ENCODE measurements at places on chromosomes 1 and 21.

DNA sequence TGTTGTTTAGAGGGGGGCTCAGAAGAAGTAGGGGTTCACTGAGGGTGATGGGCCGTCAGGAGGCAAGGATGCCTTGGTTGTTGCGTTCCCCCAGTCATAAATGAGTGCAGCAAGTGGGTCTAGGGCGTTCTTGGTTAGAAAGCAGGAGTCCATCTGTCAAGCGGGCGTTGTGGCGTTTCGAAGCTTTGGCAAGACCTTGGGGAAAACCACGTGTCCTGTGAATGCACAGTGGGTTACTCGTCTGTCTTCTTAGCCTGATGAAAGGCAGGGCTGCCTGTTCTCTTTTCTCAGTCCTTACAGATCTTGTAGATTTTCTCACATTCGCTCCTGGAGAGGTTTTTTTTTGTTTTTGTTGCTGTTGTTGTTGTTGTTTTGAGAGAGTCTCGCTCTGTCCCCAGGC lies 6.3 kb upstream of the ZNF496 start:
- DNase-seq: no peak

DNA sequence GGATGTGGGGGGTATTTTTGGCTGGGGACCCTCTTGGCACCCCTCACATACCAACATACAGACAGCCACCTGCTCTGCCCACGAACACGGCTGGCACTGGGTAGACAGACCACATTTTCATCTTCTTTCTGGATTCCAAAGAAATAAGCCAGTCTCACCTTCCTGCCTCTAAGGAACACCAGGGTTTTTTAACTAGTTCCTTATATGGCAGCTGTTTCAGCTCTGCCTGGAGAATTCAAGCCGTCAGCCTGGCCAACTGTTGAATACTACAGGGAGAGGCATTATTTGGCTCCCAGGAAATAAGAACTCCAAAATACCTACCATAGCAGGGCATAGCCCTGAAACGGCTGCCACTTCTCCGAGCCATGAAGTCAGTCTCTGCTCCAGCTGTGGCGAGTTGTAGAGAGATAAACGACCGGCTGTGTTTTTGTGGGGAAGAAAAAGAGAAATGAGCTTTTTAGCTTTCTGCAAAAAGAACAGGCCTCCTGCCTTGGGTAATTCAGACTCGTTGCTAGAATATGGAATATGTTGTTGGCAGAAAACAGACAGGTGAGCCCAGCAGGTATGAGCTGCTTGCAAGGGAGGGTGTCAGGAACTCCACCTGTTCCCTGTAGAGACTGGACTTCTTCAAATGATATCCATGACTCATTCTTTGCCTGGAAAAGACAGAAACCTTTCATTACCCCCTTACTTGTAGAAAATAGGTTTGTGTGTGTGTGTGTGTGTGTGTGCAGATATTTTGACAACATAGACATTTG lies 51.8 kb downstream of the MT1HL1 start:
- no peak for DNase-seq

- no peak for DNase-seq
Observed at GRCh38 chr21:26835714-26836265, 9.4 kb downstream of the ADAMTS1 start.

DNA sequence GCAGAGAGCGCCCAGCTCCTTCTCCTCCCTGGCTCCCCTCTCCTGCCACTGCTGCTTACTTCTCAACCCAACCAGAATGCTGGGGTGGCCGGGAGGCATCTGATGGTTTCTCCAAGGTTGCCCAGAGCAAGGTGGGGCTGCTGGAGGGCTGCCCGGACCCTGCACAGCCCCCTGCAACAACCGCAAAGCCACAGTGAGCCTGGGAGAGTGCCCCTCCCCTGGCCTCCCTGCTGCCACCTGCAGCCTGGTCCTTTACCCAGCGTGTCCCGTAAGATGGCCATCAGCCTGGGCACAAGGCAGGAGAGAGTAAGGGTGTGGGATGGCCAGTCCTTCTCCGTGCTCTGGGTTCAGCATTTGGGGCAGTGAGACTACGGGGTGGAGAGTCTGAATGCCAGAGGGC lies 17.0 kb downstream of the MX2 start:
- DNase-seq: no peak

- no peak for DNase-seq
Observed at GRCh38 chr1:91166106-91166712, 144.4 kb upstream of the ZNF644 start.

GRCh38 chr1:21586222-21586621 lies 77.0 kb downstream of the ALPL start:
- no peak for DNase-seq

DNA sequence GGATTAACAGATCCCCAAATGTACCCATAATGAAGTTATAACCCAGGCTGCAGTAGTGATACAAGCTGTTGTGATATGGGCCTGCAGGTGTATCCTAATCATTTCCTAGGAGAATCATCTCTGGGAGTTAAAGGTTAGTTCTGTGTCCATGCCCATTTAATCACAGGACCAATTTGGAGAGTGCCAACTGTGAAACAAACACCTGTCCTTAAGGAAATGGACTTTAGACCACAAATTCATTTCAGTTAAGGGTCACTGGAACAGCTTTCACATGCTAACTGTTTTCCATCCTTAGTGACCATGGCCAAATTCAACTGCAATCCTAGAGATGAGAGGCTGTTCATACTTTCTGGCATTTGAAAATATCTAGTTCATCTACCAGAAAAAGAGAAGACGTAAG lies 160.9 kb downstream of the GPATCH2 start:
- DNase-seq: no peak

DNA sequence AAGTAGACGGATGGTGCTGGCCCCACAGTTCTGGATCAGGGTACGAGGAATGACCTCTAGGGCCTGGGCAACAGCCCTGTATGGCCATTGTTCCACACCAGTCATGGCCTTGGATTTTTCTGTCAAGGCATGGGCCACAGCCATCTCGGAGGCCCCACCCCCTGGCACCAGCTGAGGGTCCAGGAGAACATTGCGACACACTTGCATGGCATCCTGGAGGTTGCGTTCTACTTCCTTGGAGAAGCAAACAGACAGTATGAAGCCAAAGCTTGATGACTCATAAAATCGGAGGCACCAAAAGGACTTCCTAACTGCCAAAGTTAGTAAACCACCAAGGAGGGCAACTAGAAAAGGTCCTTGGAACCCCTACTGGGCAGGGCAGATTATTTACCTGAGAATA lies 11.9 kb upstream of the VHLL start:
- DNase-seq: no peak

GRCh38 chr21:44331650-44332307 lies 7.4 kb downstream of the CFAP410 start:
- no peak for DNase-seq

- no peak for DNase-seq
Observed at GRCh38 chr1:40337443-40337842, 20.4 kb upstream of the COL9A2 start.

DNA sequence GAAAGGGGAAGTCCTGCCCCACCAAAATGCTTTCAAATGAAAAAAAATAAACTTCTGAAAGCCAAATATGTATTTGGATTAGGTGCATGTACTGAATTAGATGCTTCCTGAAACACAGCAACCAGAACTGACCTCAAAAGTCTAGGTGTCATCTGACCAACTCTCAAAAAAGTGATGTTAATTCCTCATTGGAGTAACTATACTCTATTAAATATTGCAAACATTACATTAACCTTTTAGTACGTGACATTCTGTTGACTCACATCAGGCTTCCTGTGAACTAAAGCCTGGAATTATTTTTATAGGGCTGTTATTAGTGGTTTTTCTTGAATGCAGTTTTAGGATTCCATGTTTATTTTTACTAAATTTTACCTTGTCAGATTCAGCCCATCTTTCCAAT lies 73.5 kb downstream of the ASTN1 start:
- no peak for DNase-seq

DNA sequence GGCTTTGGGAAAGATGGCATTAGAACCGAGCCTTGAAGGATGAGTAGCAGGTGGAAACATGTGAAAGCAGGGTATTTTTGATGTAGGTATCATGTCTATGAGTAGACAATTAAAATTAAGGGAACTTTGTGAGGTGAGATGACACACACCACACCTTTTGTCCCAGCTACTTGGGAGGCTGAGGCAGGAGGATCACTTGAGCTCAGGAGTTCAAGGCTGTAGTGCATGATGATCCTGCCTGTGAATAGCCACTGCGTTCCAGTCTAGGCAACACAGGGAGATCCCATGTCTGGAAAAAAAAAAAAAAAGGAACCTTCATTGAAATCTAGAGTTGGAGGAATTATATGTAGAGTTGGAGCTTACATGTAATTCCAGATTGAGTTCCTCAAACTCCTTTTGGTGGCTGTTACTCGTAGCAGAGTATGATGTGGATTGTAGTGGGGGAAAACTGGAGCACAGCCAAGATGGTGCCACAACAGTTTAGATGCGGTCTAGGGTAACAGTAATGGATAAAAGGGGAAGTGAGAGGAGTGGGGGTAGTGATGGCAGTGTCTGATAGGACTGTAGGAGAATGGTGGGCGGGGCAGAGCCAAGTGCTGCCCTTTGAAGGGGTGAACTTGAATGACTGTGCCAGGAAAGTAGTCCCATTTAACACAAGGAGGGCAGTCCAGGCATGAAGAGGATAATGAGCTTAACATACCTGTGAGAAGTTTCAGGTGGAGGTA lies 17.4 kb downstream of the AK4 start:
- no peak for DNase-seq

GRCh38 chr1:61504852-61505390 lies 220.0 kb downstream of the TM2D1 start:
- no peak for DNase-seq

- no peak for DNase-seq
Observed at GRCh38 chr21:41895643-41896493, 16.7 kb upstream of the PRDM15 start.

Measured in stimulated activated CD4-positive, alpha-beta T cell treated with anti-CD3 and anti-CD28 coated beads, Interleukin-1b, Interleukin-23, amount 100 ng/mL, for 1 hour (primary cell).